ENCODE measurements at places on chromosomes 6 and 20.
A peak's percentile ranks its signal among the peaks of the same experiment; 100 is the strongest.

GRCh38 chr6:68633972-68634725, 933 bp upstream of the ADGRB3 start:
- DNase-seq, result no peak

GRCh38 chr20:19354950-19355349, 142.5 kb downstream of the SLC24A3 start:
- DNase-seq, result no peak

GRCh38 chr20:22821796-22822195, 213.3 kb upstream of the SSTR4 start:
- no peak for DNase-seq

GRCh38 chr20:51978070-51978501, 175.8 kb upstream of the SALL4 start:
- DNase-seq, result no peak

GRCh38 chr20:25087186-25087929, 5.4 kb upstream of the VSX1 start:
- DNase-seq, result no peak

DNA sequence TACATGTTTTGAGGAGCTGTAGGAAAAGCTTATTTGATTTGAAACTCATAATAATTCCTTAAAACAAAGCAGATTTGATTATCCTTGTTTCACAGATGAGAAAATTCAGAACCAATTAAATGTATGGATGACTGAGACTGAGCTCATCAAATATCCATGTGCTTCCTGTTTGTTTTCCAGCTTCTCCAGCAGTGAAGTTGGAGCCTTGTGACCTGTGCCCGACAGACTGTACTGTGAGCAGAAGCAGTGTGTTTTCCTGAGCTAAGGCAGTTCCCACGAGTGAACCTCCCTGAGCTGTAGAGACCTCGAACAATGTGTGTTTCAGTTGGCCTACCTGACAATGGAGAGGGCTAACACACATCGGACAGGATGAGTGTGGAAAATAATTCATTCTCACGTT, 599.5 kb upstream of the NRSN1 start:
- no peak for DNase-seq

DNA sequence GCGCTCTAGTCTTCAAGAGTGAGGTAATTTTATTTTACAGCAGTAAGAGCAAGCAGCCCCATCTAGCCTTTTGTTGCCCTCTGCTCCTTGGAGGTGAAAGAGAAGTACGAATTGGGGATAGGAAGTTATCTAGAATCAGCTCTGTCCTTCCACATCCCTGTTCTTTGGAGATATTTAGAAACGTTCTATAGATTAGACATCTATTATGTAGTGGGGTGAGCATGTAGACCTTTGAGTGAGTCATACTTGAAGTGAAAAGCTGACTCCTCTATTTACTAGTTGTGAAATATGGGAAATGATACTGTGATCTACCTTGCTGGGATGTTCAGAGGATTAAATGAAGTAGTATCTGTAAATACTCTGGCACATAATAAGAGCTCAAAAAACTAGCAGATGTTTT, 36.0 kb upstream of the SLC35D3 start:
- no peak for DNase-seq

DNA sequence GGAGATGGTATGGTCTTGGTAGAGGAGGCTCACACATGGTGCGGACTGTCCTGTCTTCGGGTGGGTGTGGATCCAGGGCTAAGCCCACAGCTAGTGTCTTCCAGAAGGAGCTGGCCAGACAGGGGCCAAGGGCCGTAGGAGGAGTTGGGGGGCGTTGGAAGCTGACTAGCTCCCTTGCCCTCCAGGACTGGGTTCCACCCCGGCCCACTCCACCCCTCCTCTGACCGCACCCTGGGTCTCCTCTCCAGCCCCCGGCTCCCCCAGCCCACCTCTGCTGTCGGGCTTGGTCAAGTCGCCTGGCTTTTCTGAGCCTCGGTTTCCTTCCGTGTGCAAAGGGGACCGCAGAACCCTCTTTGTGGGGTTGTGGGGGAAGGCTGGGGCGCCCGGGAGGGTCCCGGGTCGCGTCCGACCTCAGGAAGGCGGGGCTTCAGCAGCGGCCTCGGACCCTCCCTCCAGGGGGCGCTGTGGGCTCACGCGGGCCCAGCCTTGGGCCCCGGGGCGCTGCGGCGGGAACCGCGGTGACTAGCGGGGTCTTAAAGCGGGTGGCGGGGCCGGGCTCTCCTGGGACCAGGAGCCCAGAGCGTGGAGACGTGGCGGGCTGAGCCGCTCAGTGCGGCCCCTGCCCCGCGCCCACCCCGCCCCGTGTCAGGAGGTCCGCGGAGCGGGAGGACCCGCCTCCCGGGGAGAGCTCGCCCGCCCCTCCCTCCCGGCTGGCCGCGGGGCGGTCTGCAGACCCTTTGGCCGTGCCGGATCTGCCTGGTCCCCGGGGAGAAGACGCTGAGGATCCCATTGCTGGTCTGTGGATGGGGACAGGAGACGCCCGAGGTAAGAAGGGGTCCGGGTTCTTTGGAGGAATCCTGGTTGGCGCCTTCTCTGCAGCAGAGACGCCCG, 5.4 kb downstream of the NPBWR2 start:
- peak; percentile 64 for DNase-seq

DNA sequence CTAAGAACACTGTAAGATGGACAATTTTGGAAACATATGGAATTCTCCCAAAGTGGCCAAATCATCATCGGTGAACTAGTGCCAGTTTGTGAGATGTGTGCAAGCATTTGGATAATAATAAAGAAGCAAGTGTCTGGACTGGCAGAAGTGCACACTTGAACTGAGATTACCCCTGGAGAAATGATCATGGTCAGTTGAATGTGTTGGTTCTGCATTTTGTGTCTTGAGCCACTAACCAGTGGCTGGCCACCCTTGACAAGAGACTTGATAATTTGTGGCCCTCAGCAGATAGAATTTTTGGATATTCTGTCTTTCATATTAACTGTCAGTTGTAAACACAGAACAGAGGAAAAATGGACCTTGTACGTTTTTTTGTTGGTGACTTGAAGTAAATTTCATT, 37.4 kb downstream of the CITED2 start:
- no peak for DNase-seq

- no peak for DNase-seq
Observed at GRCh38 chr6:141598487-141598886, 534.2 kb upstream of the GJE1 start.

GRCh38 chr6:423055-423798, 31.7 kb downstream of the IRF4 start:
- no peak for DNase-seq

GRCh38 chr20:9395971-9396370, 118.4 kb upstream of the LAMP5 start:
- DNase-seq, result no peak

- no peak for DNase-seq
Observed at GRCh38 chr6:130411481-130411880, 45.7 kb downstream of the TMEM200A start.

DNA sequence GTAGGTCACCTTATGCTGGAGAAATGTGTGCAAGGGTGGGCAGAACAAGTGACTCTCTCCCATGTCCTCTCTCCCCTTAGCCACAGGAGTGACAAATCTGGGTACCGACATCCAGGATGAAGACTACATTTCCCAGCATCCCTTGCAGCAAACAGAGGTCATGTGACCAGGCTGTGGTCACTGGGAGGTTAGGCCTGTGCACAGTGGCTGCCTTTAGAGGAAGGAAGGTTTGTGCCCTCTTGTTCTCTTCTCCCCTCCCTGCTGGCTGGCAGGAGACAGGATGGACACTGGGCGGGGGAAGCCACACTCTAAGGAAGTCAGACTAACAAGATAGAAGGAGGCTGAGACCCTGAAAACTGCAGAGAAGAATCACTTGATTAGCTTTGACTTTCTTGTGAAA, 360.2 kb downstream of the PREX1 start:
- DNase-seq, result no peak

DNA sequence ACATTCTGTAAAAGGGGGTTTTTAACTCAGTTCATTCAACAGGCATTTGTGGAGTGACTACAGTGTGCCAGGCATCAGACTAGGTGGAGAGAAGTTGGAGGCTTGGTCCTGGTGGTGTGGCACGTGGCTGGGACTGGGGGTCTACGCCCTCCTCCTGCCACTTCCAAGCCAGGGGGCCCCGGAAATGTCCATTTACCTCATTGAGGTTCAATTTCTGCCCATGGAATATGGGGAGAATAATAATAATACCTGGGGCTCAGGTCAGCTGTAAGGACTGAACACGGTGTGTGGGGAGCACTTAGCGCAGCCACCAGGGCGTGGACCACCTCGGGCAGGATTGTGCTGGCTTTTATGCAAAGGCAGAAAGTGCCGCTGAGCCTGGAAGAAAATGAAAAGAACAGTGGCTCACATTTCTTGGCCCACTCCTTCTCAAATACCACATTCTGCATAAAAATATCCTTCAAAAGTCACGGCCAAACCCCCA, 229.4 kb downstream of the ANKRD60 start:
- no peak for DNase-seq

DNA sequence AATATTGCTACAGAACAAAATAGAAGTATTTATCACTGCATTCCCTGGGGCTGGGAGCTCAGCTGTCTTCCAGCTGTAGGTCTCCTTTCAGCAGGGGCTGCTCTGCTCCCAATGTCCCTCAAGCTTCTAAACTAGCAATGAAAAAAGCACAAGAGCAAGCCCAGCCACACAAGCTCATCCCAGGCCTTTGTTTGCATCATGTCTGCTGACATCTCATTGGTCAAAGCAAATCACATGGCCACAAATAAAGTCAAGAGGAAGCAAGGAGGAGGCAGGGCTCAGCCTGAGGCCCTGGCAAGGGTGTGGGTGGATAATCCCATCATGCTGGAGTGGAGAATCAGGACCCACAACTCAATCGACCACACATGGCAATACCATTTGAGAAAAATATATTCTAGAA, 2.2 kb upstream of the BFSP1 start:
- DNase-seq, result no peak

DNA sequence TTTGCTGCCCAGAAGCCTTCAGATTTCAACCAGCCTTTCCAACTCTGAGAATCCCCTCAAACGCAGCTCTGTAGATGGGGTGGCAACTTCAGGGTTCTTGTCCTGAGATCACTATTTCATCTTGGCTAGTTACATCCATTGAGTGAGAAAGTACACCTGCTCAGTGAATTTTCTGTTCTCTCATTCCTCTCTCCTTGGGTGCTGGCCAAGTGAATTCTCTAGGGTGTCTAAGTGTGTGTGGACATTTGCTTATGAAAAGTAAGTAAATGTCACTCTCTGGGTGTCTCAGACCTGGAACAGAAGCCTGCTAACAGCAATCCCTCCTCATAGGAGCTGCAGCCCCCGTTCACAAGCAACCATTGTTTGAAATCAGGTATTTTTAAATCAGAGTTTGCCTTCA, 3.8 kb downstream of the RIN2 start:
- DNase-seq, result no peak

- no peak for DNase-seq
Observed at GRCh38 chr6:80610846-80611245, 504.4 kb downstream of the BCKDHB start.

DNA sequence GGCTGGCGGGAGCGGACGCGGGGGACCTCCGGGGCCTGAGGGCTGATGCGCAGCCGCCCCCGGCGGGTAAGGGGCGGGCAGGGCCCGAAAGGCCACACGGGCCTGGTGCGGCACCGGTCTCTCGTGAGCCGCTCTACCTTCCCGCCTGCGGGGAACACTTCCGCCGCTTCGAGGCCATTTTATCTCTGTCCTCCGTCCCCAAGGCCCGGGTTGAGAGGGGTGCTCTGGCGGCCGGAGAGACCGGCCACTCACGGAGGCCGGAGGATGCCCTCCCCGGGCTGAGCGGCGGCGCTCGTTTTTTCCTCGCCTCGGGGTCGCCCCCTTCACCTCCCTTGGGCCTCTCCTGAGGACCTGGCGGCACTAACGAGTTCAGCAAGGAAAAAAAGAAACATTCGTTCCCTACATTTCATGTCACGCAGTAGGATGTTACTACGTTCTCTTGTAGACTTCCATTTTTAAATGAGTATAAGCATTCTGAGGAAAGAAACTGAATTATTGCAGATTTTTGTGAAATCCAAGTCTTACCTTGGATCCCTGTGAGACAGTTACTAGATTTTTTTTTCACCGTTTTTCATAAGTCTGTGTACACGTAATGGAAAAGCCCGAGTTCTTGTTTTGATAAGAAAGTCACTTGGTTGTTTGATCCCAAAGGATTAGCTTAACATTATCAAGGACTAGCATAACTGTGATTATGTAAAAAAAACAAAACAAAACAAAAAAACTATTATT, 575 bp downstream of the WTAP start:
- DNase-seq, result no peak

DNA sequence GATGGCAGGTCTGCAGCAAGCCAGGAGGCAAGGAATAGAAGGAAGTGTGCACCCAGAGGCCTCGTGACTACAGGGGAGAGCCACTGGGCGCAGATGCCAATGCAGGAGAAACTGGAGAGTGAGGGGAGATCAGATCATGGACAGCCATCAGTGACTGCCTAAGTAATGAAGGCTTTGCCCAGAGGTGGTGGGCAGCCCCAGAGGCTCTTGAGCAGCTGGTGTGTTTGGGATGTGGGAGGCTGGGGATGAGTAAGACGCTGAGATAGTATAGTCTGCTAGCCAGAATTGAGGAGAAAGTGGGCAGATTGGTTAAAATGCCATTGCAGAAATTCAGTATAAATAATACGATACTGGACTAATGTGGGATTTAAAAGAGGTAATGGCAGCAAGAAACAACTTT, 111.9 kb downstream of the MAP3K4 start:
- no peak for DNase-seq

- no peak for DNase-seq
Observed at GRCh38 chr6:35662999-35663398, 25.7 kb downstream of the FKBP5 start.

GRCh38 chr6:11702089-11702488, 76.5 kb downstream of the ADTRP start:
- DNase-seq, result no peak

GRCh38 chr20:48690888-48691287, 136.9 kb downstream of the PREX1 start:
- DNase-seq, result no peak

DNA sequence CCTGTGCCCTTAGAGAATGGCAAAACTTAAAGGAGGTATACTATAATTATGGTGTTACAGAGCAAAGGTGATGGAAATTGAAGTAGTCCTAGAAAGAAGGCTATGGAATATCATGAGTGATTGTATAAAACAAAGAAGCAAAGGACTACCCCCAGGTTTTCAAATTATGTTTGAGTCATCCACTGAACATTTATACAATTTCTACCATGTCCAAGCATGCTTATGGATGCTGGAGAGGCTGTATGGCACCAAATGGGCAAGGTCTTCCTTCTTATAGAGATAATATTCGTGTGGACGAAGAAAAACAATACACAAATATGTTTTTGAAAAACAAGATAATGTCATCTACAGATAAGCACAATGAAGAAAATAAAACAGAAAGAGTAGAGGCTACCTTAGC, 177.5 kb downstream of the KHDC1L start:
- DNase-seq, result no peak

- no peak for DNase-seq
Observed at GRCh38 chr6:68296126-68296525, 339.0 kb upstream of the ADGRB3 start.

GRCh38 chr20:20691477-20692235, 20.8 kb downstream of the RALGAPA2 start:
- no peak for DNase-seq

GRCh38 chr6:15653581-15653980, 9.2 kb downstream of the DTNBP1 start:
- no peak for DNase-seq
